GM04504 (cell line): ENCODE measurements at places on chromosomes 3 and 15.

DNA sequence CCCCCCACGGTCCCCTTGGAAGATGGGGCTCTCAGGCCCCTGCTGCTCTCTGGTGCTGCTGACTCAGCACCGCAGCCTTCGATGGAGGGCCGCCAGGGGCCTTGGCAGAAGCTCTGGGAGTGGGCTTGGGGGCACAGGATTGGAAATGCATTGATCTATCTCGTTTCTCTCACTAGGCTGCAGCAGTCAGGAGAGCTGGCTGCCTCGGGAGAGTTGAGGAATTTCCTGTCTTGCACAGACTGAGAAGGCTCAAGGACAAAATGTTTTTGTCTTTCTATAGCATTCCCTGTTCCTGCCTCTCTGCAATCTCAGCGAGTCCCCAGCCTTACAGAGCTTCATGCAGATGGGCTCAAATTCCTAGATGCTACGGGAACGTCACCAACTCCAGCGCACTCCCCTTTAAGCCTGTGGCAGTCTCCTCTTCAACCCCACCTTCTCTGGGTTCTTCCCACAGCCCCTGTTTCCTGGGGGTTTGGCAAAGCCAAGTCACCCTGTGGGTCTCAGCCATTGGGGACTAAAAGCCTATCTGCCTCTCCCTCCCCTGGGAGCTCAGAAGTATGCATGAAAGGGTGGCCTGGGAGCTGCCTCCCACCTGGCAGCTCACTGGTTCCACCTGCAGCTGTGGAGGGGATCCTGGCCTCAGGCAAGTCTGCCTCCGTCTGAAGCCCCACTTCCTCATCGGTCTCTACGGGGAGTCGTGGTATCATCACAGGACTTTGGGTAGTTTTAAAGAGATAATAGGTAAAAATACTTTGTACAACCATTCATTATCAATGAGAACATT is 127.4 kb upstream of the HACD2 start:
- no peak for DNase-seq

GRCh38 chr3:72938471-72939265 is 50.8 kb downstream of the GXYLT2 start:
- peak; percentile 93 for DNase-seq

DNA sequence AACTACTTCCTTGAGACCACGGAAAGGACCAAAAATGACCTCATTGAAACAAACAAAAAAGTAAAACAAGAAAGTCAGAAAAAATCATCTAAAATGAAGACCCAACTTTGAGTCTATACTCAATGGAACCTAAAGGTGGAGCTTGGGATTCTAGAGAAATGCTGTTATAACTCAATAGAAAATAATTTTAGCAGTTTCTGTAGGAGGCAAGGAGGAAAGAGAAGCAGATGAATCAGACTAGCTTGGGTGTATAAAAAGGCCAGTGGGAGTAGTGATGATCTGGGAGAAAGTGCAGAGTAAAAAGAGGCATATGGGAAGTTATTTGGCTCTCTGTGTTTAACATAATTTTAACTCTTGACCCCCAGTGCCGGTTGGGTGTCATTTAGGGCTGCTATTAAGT is 94.4 kb downstream of the TMCO5A start:
- DNase-seq = no peak

- peak; percentile 51 for DNase-seq
These were observed 89.7 kb upstream of the GK5 start for GRCh38 chr3:142315083-142315482.

DNA sequence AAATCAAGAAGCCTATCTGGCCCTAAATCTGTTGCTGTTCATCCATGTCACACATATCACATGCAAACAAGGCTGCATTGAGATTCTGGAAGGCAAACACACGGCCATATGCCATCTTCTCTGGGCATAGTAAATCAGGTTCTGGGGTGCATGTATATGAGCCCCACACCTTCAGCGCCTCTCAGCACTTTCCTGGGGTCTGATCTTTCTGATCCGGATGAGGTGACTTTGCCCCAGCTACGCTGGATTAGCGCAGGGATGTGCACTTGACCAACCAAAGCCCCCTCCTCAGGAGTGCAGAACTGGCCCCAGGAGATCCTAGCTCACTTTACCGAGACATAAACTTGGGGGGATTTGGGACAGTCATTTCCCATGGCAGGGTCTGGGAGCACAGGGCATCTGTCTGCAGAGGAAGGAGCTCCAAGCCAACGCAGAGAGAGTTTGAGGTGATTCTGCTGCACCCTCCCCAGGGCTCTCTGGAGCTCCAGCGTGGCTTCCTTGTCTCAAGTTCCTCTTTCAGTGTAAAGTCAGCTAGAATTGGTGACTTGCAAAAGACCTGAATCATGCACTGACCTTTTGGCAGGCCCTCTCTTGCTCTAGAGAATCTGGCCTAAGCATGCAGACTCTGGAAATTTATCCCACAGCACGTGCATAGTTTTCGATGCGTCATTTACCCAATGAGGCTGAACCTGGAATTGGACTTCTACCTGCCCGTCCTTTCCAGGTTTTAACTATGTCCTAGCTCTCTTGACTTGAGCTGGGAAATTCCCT is 63.5 kb upstream of the KLF13 start:
- DNase-seq = no peak

- no peak for DNase-seq
These were observed 14.0 kb downstream of the PBRM1 start for GRCh38 chr3:52671676-52672075.

DNA sequence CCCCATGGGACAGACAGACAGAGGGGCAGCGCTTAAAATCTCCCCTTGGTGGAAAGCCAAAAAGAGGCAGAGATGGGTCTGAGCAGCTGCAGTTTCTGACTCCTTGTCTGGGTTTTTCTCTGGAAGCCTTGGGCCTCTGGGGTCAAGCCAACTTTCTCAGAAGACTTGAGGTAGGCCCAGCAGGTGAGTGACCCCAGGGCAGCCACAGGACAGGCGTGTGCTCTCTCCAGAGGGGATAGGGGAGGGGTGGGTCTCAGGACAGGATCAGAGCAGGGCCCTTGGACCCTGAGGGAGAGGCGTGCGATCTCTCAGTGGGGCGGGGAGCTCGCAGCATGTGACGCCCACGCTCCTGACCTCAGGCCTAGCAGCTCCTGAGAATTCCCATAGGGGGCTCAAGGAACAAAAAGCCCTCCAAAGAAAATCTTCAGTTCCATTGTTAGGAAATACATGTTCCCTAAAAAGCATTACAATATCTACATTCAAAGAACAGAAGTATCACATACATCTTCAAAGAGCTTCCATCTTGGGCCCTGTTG is 34.6 kb upstream of the DUSP7 start:
- DNase-seq = no peak

DNA sequence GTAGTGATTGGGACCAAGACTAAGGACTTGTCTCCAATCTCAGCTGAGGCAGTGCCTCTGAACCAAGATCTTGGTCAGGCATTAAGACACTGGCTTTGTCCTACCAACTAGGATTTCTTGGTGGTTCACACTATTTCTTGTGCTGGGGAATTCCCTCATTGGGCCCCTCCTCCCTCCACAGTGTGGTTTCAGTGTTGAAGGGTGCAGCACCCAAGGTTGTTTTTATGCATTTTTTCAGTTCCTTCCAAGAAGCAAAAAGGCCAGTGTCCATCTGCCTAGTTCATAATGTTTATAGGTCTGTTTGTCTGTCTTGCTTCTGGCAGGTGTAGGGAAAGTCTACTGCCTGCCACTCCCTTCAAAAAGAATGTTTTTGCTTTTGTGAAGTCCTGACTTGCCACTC is 10.6 kb upstream of the ITPKA start:
- DNase-seq = no peak

DNA sequence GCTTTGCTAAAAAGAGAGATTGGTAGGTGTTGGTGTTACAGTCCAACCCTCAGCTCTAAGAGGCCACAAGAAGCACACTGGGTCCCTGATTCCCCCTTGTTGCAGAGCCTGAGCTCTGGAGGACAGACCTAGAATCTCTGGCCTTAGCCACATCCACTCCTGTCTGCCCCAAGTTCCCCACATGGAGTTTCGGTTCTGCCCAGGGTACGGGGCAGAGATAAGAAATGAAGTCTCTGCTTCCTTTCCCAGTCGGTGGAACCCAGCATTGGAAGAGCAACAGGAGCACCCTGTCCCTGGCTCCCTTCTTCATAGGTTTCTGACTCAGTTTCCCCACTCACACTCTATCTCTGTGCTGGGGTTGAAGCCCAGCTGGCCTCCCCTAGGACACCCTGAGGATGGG is 13.2 kb downstream of the PRR23E start:
- no peak for DNase-seq

DNA sequence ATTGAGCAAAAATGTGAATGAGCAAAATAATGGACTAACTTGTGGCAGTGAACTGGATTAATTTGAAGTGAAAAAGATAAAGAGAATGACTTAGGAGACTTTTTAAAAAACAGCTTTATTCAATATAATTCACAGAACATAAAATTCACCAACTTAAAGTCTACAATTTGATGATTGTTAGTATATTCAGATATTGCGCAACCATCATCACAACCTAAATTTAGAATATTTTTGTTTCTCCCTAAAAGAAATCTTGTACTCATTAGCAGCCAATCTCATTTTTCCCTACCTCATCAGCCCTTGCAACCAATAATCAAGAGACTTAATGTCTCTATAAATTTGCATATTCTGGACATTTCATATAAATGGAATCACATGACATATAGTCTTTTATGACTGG is 496.5 kb downstream of the IGSF11 start:
- DNase-seq = no peak
